ENCODE measurements at places on chromosomes 11 and 22. TPM values are rescaled to one million over a fixed set of nuclear protein-coding genes. Genes with fewer than 3 reads are reported as not detected.

Gene SAA4
- not detected for total RNA-seq

Gene PLA2G3
- not detected for total RNA-seq

Gene ENTHD1
- not detected for total RNA-seq

Gene NEU3
- total RNA-seq, result 4.4 TPM

Gene CRACR2B
- total RNA-seq, result 5.0 TPM

Gene FAM180B
- total RNA-seq, result not detected

Gene CNTF
- 1.5 TPM for total RNA-seq

Gene TEX54
- not detected for total RNA-seq

Gene SCGB1A1
- total RNA-seq, result not detected

Gene KRTAP5-2
- total RNA-seq, result not detected

Gene PLAAT4
- 1.8 TPM for total RNA-seq

Gene KDM4E
- not detected for total RNA-seq

Gene A4GALT
- 15.2 TPM for total RNA-seq

Gene SLC22A8
- not detected for total RNA-seq

Gene RNF169
- 4.9 TPM for total RNA-seq

Gene RFPL1
- total RNA-seq, result not detected

Gene PRAME
- 102 TPM for total RNA-seq

Gene CSNK2A3
- total RNA-seq, result 1.8 TPM

Gene MMP11
- total RNA-seq, result 0.36 TPM

Gene PGA5
- total RNA-seq, result not detected

Gene SPON1
- total RNA-seq, result not detected

Gene ASCL2
- total RNA-seq, result 0.07 TPM

Gene ZNHIT2
- total RNA-seq, result 22.5 TPM

Gene RASD2
- 0.80 TPM for total RNA-seq

Gene FXYD6
- 0.35 TPM for total RNA-seq

Gene APOL3
- not detected for total RNA-seq

All from A549 treated with GW870086 at 1 μM for 4 hours (cell line).